Type B pancreatic cell (in vitro differentiated cells): ENCODE measurements at places on chromosomes 5 and 9. TPM values are rescaled to one million over a fixed set of nuclear protein-coding genes. Genes with fewer than 3 reads are reported as not detected.

GRCh38 chr5:98463676-98464075 lies 309.8 kb upstream of the RGMB start:
- H3K27ac ChIP-seq: no peak overlapping the region
- no peaks in the 10 kb centered on the region for H3K4me1 ChIP-seq
- no peaks in the 10 kb centered on the region for H3K27me3 ChIP-seq
- no peak overlapping the region for H3K4me3 ChIP-seq
- DNase-seq: no peak

DNA sequence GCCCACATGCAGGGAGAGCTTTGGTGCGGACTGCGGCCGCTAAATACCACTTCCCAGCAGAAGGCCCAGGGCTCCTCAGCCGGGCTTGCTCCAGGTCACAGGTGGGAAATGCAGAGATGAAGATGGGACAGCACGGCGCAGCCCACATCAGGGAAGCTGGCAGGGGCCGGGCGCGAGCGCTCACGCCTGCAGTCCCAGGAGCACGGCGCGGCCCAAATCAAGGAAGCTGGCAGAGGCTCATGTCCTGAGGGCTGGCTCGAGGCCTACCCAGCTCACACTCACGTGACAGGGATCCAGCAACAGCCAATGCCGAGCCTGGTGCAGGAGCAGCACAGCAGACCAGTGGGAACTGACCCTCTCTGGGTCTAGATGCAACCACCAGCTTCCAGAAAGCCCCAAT lies 16.3 kb downstream of the LPCAT1 start:
- peaks cover 35% of the 10 kb centered on the region for H3K4me1 ChIP-seq
- H3K4me3 ChIP-seq: no peak overlapping the region
- peaks cover 4% of the 10 kb centered on the region for H3K36me3 ChIP-seq

PCDHGA11 gene
- total RNA-seq: 2.6 TPM in 2 replicates

- H3K27me3 ChIP-seq: no peaks in the 10 kb centered on the region
- H3K27ac ChIP-seq: peak overlapping the region; percentile 98
- no peak for DNase-seq
- peaks cover 50% of the 10 kb centered on the region for H3K36me3 ChIP-seq
- peak overlapping the region; percentile 58 for H3K4me3 ChIP-seq
These were observed 36.0 kb downstream of the B4GALT1 start for GRCh38 chr9:33130961-33131789.

NME5 gene
- 4.3 and 7.8 TPM in 2 replicates for total RNA-seq

- DNase-seq: no peak
- no peak overlapping the region for H3K27ac ChIP-seq
- peaks cover 26% of the 10 kb centered on the region for H3K36me3 ChIP-seq
- H3K27me3 ChIP-seq: no peaks in the 10 kb centered on the region
- no peaks in the 10 kb centered on the region for H3K4me1 ChIP-seq
- H3K4me3 ChIP-seq: no peak overlapping the region
These were observed 39.8 kb downstream of the POLK start for GRCh38 chr5:75551471-75551870.

PCDHGC5 gene
- 0.45 and 1.9 TPM in 2 replicates for total RNA-seq

GPBP1 gene
- 82.4 and 102 TPM in 2 replicates for total RNA-seq

DNA sequence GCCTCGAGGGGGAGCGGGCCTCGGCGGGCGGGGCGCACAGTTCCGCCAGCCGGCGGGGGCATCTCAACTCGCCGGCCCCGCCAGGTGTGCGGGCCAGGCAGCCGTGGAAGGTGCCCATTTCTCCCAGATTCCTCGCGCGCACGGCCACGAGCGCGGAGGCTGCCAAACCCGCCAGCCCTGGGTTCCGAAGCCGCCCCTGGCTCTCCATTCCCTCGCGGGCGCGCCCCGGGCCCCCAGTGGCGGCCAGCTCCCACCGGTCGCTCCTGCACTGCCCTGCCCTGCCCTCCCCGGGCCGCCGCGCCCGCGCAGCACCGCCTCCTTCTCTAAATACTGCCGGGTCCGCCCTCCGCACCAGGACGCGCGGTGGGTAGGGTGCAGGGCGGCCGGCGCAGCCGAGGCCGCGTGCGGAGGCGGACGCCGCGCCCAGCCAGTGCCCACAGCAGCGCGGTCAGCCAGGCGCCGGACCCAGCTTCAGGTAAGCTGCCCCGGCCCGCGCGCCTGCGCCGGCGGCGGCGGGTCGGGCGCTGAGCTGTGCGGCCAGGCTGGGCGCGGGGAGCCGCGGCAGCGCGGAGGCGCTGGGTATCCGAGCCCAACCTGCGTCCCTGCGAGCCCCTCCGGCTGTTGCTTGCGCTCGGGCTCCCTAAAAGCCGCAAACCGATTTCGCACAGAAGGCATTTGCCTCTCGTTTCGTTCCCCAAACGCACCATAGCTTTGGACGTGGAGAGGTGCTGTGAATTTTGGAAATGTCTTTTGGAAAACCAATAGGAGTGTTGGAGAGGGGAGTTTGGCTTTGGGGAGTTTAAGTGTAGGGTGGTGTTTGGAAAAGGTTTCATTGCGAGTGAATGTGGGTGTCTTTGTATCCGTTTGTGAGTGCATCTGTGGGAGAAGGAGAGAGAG lies at the start of gene TMEM171:
Gene TMEM171 (plus strand): TSS at position 354 of the 897 bp plus-strand sequence. CDS start 2,799 bp downstream, outside the sequence.
- peak within 1 kb of the TSS; percentile 68 for H3K27ac ChIP-seq
- H3K27me3 ChIP-seq: peaks cover 82% of the 10 kb centered on the region
- H3K4me1 ChIP-seq: peaks cover 11% of the 10 kb centered on the region
- H3K36me3 ChIP-seq: peaks cover 4% of the 10 kb centered on the region

RANBP17 gene
- 22.0 and 24.1 TPM in 2 replicates for total RNA-seq

MCC gene
- total RNA-seq: 11.8 and 24.0 TPM in 2 replicates

DNA sequence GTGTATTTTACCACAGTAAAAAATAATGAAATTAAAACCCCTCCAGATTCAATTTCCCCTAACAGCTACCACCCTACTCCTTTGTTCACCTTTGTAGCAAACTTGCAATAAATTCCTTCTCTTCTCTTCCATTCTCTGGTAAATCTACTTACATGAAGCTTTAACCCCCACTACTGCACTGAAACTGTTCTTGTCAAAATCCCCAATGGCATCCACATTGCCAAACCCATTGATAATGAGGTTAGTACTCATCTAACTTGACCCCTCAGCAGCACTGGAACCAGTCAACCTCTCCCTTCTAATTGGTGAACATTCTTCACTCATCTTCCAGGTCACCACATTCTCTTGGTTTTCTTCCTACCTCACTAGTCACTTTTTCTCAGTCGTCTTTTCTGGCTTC lies 29.6 kb downstream of the NRG2 start:
- DNase-seq: no peak
- H3K36me3 ChIP-seq: no peaks in the 10 kb centered on the region
- no peaks in the 10 kb centered on the region for H3K4me1 ChIP-seq

TLX3 gene
- total RNA-seq: 2.1 and 7.8 TPM in 2 replicates

- peaks cover 36% of the 10 kb centered on the region for H3K36me3 ChIP-seq
- no peaks in the 10 kb centered on the region for H3K27me3 ChIP-seq
- H3K27ac ChIP-seq: no peak overlapping the region
- no peak overlapping the region for H3K4me3 ChIP-seq
- H3K4me1 ChIP-seq: peaks cover 3% of the 10 kb centered on the region
- DNase-seq: no peak
These were observed 15.6 kb downstream of the RIC1 start for GRCh38 chr9:5644501-5644900.
